ENCODE measurements at places on chromosomes 11 and 22. TPM values are rescaled to one million over a fixed set of nuclear protein-coding genes. Genes with fewer than 3 reads are reported as not detected.
A peak's percentile ranks its signal among the peaks of the same experiment; 100 is the strongest.

Gene OR52N4
- not detected for total RNA-seq

Gene DMC1
- total RNA-seq, result 0.50 TPM

Gene GRIK4
- total RNA-seq, result not detected

Gene TYR
- not detected for total RNA-seq

Gene KDM4D
- total RNA-seq, result 1.0 TPM

DNA sequence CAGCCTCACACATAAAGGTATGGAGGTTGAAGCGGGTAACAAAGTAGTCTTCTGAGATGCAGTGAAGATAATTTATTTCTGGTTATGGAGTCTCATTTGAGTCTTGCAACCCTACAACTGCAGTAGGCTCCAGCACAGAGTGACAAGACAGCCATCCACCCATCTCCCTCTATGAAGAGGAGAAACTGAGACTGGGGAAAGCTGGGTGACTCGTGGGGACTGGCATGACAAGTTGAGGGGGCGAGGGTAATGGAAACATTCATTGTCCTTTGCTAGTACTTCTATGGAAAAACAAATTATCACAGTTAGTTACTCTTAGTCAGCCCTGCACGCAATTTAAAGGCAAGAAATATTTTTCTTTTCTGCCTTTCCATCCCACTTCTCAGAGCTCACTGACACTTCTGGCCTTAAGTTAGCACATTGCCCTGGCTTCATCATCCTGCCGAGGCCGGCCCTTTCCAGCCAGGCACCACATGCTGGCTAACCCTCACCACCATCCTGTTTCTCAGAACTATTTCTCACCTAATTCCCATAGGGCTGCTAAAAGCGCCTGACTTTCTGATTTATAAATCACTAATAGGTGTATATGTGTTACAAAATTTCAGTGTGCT lies 361.1 kb downstream of the ETS1 start:
- DNase-seq, result no peak

- no peak for DNase-seq
These were observed 600 bp upstream of the CENPM start for GRCh38 chr22:41947424-41948080.

DNA sequence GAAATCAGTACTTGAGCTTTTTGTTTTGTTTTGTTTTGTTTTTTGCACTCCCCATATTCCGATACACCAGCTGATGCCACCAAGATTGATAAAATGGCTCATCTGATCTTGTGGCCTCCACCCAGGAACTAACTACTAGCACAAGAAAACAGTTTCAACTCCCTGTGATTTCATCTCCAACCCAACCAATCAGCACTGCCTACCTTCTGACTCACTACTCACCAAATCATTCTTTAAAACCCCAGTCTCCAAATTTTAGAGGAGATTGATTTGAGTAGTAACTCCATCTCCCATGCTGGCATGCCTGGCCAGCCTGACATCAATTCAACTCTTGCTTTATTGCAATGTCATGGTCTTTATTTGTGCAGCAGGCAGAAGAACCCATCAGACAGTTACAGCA lies 16.1 kb upstream of the CRTAM start:
- no peak for DNase-seq

- DNase-seq, result no peak
These were observed 30.7 kb downstream of the CLTCL1 start for GRCh38 chr22:19260804-19261203.

GRCh38 chr22:46902436-46902835 lies 140.0 kb downstream of the TBC1D22A start:
- DNase-seq, result no peak

DNA sequence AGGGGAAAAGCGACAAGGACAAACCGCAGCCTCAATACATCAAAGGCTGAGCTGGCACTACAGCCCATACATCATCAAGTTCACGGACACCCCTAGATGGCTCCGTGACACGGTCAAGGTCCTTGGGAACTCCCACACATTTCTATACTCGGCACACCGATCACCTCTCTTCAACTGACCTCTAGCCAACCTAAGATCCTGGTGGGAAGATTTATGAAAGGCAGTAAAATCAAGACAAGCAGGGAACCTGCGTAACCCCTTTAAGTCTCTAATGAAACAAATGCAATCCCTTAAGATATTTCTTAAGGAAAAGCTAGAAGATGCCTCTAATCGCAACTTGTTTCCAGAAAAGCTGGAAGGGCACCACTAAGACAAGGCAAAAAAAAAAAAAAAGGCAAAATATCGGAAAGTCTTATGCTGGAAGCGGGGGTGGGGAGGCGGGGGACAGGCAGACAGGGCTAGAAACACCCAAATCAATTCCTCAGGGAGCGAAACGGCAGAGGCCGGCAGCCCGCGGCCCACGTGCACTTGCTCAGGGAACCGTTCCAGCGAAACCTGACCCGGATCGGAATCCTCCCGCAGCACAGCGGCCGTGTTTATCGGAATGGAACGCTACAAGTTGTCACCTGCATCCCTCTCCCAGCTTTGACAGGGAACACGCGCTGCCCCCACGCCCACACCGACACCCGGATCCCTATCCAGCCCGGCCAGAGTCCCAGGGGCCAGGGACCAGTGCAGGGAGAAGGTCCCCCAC lies 1.4 kb downstream of the ARHGAP20 start:
- DNase-seq, result no peak

DNA sequence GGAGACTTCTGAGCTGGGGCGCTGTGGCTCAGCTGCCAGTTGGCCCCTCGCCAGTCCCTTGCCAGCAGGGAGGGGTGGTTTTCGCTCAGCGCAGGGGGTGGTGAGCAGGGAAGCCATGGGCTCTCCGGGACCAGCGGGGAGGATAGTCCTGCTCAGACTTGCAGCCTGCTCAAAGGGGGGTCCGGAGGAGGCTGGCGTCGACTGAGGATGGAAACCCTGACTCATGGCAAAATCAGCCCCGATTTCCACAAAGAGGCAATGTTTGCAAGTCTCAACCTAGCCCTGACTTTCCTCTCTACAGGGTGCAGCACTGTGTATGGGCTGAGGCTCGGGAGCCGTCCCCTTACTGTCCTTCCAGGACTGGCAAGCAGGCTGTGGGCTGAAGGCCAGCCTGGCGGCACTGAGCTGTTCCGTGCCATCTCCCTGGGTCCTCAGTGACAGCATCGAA lies 35.1 kb downstream of the FBLN1 start:
- peak; percentile 100 for DNase-seq

GRCh38 chr22:29798801-29799200 lies 31.6 kb downstream of the UQCR10 start:
- DNase-seq, result no peak

- DNase-seq, result no peak
These were observed 41.0 kb downstream of the SMIM38 start for GRCh38 chr11:69196783-69197169.

DNA sequence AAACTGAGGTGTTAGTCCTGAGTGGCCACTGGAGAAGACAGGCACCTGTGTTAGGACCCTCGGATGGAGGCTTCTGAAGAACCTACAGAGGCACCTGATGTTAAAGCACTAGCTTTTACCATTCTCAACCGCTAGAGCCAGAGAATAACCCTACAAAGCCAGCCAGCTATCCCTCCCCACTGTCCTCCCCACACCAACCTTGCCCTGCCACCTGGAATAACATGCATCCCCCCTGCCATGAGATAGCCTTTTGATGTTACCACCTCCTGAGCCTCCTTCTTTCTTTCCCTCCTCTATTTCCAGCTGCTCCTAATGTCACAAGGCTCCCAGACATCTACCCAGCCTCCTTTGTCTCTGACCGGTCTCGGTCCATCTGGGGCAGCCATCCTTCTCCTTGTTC lies 28.1 kb downstream of the COMMD9 start:
- no peak for DNase-seq
